ENCODE measurements at places on chromosomes 1 and 21.

GRCh38 chr1:234408757-234409156, 35.5 kb downstream of the COA6 start:
- DNase-seq, result no peak

- no peak for DNase-seq
Observed at GRCh38 chr1:185824106-185824505, 89.9 kb downstream of the HMCN1 start.

GRCh38 chr1:61746813-61747212, 4.5 kb downstream of the PATJ start:
- DNase-seq, result no peak

GRCh38 chr1:24558455-24558854, 2.6 kb downstream of the NCMAP start:
- DNase-seq, result no peak

DNA sequence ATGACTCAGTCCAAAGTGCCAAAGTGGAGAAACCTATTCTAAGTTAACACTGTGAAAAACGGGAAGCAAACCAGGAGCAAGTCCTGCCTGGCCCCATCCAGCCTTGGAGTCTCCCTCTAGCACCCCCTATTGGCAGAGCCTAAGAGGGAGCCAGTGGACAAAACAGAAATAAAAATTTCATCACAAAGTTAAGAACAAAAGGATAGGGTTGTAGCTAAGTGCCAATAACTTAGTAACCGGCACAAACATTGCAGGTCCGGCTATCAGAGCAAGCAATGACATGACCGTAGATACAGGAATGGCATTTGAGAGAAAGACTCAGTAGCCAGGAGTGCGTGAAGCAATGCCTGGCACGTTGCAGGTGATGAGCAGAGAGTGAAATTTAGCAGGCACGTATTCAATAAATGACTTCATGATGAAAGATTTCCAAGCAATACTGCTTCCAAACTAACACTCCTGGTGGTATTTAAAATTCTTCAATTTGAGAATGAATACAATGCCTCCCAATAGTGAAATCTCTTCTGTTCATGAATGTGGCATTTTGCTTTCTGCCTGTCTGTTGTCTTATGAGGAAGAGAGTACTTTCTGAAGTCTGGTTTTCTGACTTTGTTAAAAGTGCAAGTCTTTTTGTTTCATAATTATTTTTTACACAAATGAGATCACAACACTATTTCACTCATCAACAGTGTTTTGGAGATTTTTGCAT, 391.0 kb downstream of the OMA1 start:
- DNase-seq, result no peak

DNA sequence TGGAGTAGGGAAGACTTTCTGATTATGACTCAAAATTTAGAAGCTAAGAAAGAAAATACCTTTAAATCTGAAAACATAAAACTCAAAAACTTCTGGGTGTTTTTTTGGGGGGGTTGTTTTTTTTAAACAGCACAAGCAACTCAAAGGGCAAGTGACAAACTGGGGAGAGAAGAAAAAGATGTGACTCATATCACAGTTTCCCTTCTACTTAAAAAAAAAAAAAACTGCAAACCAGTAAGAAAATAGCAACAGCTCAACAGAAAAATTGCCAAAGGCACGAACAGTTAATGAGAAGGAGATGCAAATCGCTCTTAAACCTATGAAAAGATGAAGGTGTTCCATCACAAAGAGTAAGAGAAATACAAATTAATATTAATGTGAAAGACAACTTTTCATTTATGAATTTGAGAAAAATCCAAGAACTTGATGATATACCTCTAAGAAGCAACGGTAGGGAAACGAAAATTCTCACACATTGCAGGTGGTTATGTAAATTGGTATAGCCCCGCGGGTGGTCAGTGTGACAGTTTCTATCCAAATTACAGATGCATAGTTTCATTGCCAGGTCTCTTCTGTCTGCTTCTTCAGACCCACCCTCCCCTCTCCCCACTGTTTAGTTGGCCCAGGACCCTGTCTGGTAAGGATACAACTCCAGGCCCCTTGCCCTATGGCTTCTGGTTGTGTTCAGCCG, 9.0 kb downstream of the IFNAR2 start:
- DNase-seq, result no peak

DNA sequence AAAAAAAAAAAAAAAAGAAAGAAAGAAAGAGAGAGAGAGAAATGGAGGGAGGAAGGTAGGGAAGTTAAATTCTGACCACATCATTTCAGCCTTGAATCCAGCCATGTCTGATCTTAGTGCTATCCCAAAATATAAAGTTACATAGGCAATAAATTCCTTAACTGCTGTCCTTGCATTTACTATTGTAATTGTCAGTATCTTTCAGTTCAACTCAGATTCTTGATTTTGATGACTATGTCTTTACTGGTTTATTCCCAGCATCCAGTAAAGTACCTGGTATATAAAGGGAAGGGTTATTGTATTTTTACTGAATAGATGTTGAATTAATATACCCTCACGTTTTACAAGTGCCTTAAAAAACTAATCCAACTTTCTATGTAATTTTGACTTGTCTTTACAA, 8.9 kb upstream of the COP1 start:
- no peak for DNase-seq

DNA sequence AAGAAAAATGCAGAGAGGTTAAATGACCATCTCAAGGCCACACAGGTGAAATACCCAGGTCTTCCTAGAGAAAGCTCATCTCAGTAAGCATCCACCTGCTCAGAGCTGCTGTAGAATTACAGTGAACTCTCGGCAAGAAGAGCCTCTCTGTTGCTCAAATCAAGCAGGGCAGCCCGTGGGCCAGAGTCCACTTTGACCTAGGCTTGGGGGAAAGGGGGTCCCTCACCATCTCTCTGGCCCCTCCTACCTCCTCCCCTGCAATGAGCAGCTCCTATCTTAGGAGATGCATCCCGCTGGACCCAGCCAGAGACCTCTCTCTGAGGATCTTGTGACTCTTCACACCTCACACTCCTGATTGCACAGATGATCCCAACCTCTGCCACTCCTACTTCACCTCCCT, 364.7 kb downstream of the PTPRU start:
- no peak for DNase-seq

DNA sequence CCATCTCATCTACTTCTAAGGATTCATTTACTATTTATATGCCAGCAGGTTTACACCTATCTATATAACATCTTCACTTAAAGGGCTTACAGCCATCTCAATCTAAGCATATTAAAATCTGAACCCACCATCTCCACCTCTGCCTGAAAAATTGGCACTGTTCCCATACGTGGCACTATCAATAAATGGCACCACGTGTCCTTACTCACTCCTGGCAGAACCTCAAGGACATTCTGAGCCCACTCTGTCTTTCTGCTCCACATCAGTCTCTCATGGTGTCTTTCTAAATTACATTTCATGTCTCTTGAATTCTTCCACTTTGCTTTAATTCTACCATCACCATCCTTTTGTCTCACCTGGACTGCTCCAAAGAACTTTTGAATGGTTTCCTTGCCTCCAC, 72.2 kb upstream of the HOOK1 start:
- no peak for DNase-seq

- no peak for DNase-seq
Observed at GRCh38 chr1:208160259-208160819, 83.8 kb downstream of the PLXNA2 start.

DNA sequence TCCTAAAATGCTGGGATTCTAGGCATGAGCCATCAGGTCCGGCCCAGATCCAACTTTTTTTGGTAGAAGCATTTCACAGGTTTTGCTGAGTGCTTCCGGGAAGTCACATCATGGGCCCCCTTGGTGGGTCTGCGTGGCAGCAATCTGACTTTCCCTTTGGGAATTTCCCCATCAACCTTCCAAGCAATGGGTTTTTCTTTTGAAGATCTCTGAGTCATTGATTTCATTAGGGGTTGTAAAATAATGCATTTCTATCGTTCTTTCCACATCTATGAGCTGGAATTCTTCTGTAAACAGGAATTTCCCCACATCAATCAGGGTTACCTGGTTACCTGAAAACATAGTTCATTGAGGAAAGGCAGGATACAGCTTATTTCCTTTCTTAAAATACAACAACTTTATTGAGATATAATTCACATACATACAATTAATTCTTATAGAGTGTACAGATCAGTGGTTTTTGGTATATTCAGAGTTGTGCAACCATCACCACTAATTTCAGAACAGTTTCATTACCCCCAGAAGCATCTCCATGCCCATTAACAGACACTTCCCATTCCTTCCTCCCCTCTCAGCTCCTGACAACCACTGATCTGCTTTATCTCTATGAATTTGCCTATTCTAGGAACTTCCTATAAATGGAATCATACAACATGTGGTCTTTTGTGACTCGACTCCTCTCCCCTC, 9.9 kb upstream of the ZBTB17 start:
- DNase-seq, result no peak

DNA sequence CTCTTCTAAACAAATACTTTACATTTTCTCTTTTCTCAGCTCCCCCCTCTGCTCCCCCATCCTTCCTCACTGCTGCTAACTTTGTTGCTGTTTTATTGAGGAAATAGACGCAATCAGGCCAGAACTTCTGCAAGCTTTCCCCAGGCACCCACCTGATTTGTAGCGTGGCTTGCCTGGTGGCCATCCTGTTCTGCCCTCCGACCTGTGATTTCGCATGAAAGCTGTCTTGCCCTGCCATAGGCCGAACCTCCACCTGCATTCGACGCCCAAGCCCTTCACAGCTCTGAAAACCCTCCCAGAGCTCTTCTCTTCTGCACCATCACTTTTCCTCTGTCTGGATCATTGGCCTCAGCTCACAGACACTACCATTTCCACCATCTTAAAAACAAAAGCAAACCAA, 100.6 kb downstream of the PLPP3 start:
- DNase-seq, result no peak

DNA sequence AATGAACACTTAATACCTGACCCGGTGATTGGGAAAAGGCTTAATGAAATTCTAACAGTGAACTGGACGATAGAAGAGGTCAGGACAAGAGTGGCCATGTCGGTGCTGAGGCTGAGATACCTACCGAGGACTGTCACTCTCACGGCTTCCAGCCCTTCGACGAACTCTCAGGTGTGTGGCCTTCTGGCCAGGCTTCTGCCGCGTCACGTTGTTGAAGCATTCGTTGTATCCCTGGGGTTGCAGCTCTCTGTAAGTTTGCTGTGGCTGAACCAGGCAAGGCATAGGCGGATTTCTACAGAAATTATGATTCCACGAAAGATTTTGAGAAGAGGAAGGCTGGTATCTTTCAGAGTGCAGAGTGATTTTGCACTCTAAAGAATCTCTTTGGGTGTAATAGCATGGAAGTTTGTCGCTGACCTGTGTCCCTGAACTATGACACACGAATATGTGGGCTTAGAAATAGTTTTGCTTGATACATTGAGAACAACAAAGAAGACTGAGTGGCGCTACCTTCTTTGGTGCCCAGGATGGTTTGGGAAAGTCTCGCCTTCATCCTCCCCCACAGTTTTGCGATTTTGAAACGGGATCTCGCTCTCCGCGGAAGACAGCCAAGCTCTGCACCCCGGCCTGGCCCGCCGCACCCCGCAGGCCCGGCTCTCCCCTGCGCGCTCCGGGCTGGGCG, 403 bp upstream of the EPHX4 start:
- no peak for DNase-seq

DNA sequence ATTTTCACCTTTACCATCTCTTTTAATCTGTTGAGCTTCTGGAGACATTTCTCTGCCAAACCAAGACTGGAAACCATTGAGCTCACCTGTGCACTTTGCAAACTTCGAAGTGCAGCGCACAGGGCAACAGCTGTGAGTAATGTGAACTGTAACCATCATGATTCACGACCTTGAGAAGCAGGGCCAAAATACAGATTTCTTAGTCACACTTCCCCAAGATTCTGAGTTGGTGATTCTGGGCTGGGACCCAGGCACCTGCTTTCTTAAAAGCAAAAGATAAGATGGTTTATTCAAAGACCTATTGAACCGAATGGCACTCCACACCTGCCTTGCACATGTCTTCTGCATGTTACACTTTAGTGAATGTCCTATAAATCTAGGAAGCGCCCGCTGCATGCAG, 10.2 kb downstream of the AGTRAP start:
- no peak for DNase-seq

DNA sequence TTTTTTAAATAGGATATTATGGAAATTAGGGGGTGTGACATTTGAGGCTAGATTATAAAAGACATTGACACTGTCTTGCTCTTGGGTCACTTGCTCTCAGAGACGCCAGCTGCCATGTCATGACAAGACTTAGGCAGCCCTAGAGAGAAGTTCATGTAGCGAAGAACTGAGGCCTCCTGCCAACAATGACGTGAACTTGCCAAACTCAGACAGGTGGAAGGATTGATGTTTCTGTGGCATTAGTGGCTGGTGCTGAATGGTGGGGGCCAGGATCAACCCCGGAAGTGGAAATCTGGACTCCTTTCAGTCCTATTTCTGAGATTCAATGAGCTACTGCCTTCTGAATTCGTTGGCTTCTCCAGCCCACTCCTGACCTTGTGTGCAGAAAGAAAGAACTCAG, 14.7 kb downstream of the NCF2 start:
- no peak for DNase-seq

- DNase-seq, result no peak
Observed at GRCh38 chr1:44407430-44408211, 2.6 kb downstream of the RNF220 start.

- no peak for DNase-seq
Observed at GRCh38 chr1:105830571-105831146, 1225.8 kb upstream of the PRMT6 start.

DNA sequence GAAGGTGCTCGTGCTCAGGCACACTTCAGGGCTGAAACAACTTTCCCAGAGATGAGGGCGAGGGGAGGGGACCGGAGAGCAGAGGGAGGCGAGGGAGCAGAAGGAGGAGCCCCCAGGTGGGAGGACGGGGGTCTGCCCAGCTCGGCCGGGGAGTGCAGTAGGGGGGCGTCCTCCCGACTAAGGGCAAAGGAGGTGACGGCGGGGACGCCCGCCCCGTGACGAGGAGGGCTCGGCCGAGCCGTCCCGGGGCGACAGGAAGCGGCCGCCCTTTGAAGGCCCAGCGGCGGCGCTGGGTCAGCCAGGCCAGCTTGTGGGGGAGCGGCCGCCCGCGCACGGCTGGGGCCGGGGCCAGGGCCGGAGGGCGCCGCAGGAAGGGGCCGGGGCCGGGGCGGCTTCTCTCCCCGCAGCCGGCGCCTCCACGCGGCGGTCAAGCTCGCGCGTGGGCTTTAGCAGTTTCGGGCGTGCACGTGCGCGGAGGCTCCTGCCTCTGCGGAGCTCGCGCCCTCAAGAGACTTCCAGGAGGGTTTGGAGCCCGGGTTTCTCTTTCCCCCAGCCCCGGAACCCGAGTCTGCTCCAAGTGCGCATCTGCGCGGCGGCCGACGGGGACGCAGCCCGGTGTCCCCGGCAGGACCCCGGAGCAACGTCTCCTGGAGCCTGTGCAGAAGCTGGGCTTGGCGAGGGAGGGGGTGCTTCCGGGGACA, 100.8 kb upstream of the SLC45A1 start:
- DNase-seq, result no peak

- no peak for DNase-seq
Observed at GRCh38 chr1:174232761-174233160, 73.4 kb downstream of the RABGAP1L start.

DNA sequence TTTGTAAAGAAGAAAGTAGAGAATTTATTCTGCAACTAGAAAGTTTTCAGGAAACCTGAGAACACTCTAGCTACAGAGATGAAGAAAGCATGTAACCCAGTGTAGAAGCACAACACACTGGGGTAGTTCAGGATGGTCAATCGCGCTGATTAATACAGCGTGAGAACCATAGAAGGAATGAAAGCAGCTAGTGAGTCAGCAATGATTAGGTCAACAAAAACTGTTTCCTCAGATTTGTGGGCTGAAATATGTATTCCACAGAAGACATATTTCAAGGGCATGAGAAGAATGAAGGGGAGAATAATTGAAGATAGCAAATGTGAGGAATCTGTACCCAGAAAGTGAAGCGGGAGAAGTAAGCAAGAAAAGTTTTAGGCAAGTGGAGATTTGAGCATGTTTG, 97.8 kb upstream of the ADGRL2 start:
- DNase-seq, result no peak

GRCh38 chr21:16580661-16581060, 850.9 kb downstream of the USP25 start:
- no peak for DNase-seq

All from NCI-H2081 (cell line).